ENCODE measurements at places on chromosomes 7 and 10. TPM values are rescaled to one million over a fixed set of nuclear protein-coding genes. Genes with fewer than 3 reads are reported as not detected.

COL17A1 gene
- 0.23 TPM for total RNA-seq

ACTL6B gene
- not detected for total RNA-seq

OR2A1 gene
- not detected for total RNA-seq

PRSS37 gene
- not detected for total RNA-seq

EPHB6 gene
- 32.3 TPM for total RNA-seq

GIMAP4 gene
- total RNA-seq: not detected

PHKG1 gene
- total RNA-seq: 0.12 TPM

FLNC gene
- 168 TPM for total RNA-seq

TMEM184A gene
- not detected for total RNA-seq

SFRP5 gene
- 0.09 TPM for total RNA-seq

HMX2 gene
- total RNA-seq: not detected

SPOCK2 gene
- 0.26 TPM for total RNA-seq

SMIM30 gene
- 53.0 TPM for total RNA-seq

STRIP2 gene
- 2.6 TPM for total RNA-seq

NRBF2 gene
- 20.5 TPM for total RNA-seq

PTF1A gene
- not detected for total RNA-seq

ANTXRL gene
- not detected for total RNA-seq

SUFU gene
- total RNA-seq: 8.2 TPM

ZRANB1 gene
- 13.5 TPM for total RNA-seq

MRC1 gene
- total RNA-seq: 0.09 TPM

NKX2-3 gene
- total RNA-seq: not detected

COPS6 gene
- total RNA-seq: 55.5 TPM

FAM185A gene
- total RNA-seq: 2.3 TPM

MYL10 gene
- not detected for total RNA-seq

BUB3 gene
- total RNA-seq: 56.3 TPM

MEOX2 gene
- 17.0 TPM for total RNA-seq

GRID1 gene
- total RNA-seq: 0.34 TPM

ABCB1 gene
- total RNA-seq: not detected

AOC1 gene
- not detected for total RNA-seq

ACBD7 gene
- 0.47 TPM for total RNA-seq

SLC16A9 gene
- total RNA-seq: 1.8 TPM

VGF gene
- not detected for total RNA-seq

PIP gene
- total RNA-seq: not detected

PSMA2 gene
- total RNA-seq: 83.0 TPM

GPR158 gene
- total RNA-seq: 0.09 TPM

WBP1L gene
- total RNA-seq: 63.7 TPM

EPC1 gene
- 45.4 TPM for total RNA-seq

CTAGE8 gene
- under 0.01 TPM for total RNA-seq

CLRN3 gene
- not detected for total RNA-seq

CREB5 gene
- 2.2 TPM for total RNA-seq

LDB1 gene
- 68.1 TPM for total RNA-seq

PLCE1 gene
- 6.0 TPM for total RNA-seq

ABLIM1 gene
- total RNA-seq: 20.6 TPM
